ENCODE measurements at places on chromosomes 4 and X.

- DNase-seq: no peak
Measured at GRCh38 chr4:83716874-83717273, 181.0 kb downstream of the GPAT3 start.

DNA sequence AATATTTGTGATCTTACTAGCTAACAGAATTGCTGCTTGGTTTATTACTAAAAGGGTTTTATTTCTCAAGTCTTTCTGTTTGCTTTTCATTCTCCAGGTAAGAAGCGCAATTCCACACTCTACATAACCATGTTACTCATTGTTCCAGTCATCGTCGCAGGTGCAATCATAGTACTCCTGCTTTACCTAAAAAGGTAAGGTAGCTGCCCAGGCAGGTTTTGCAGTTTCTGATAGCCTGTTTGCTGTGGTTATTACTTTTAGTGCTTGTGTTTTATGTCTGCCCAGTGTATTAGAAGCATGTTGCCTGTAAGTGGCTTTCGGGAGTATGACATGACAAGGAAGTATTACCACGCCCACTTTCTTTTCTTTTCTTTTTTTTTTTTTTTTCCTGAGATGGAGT, 46.4 kb downstream of the IL13RA1 start:
- no peak for DNase-seq

DNA sequence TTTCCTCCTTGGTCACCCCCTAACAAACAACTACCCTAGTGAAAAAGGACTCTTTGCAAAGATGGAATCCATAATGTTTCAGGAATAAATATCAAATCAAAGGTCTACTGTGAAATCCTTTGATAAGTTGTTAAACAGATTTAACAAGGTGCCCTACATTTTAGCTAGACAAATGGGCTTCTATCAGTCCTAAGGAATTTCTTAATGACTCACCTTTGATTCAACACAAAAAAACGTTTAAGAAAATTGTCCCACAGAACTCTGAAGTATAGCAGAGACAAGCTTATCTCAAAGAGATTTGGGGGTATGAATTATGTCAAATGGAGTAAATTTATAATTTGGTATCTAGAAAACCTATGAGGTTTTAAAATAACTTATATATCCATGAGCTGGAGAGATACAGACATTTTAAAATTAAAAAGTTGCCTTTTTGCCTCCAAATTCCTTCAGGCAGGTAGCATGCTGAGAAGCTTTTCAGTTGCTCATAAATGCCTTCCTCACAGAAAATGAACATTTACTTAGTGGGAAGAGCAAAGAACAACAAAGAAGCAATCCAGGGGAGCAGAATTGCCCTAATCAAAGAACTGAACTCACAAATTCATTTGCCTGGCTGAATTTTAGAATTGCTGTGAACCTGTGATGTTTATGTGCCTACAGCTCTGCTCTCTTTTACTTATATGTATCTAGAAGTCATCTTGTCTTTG, 649.3 kb downstream of the STPG2 start:
- DNase-seq: no peak

DNA sequence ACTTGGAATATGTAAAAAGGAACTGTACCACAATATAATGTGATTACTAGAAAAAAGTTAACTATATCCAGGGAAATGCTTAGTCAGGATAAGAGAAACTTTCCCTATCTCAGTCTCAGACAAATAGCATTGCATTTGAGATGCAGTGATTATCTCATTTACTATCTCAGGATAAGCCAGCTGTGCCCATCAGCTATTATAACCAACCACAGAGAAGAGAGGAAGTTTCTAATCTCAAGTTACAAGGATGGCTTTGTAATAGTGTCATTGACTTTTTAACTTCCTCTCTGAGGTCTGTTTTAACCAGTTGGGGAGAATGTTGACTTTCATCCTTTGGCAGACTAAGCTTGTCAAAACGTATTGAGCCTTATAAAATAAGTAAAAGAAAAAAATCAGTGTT, 56.5 kb downstream of the SNX25 start:
- DNase-seq: no peak

GRCh38 chr4:104870495-104871233, 276.0 kb upstream of the TET2 start:
- no peak for DNase-seq

DNA sequence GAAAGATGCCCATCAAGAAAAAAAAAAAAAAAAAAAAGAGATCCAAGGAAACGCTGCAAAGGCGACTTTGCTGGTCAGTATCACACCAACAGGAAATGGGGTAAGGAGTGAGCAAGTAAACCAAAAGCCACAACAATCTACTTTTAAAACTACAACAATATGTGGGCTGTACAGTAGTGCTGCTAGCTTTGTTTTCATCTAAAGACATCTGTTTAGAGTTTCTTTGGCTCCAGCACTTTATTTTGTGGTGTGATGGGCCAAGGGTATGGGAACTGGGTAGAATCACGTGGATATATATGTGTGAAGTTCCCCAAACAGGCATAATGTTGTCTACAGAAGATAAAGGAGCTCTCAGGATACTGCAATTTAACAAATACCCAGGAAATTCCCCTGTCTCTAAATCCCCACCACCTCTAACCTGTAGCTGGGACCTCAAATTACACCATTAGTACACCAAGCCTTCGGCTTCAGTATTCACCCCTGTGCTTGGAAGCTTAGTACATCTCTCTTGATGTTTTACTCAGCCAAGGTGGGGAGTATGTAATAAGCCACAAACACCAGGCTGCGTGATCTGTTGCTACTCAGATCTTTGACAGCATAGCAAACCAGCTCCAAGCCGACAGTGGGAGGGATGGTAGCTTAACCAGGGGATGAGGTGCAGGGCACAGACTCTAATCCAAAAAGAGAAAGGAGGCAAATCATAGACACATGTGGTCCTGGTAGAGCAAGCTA, 207.9 kb downstream of the HS6ST2 start:
- DNase-seq: no peak

DNA sequence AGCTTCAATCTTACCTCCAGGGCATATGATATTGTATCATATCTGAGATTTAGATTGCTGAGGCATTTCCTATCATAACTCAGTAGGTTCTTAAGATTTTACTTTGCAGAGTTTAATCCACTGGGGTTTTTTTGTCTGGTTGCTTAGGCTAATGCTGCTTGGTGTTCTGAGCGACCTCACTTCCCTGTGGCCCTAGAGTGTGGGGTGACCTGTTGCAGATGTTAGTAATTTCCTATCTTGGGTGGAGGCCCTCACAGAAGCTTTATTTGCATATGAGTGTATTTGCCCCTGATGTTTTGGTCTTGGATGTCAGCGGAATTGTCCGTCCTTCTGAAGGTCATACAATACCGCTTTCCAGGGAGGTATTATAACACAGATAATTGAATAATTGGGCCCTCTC, 137.1 kb downstream of the NDST3 start:
- DNase-seq: no peak

DNA sequence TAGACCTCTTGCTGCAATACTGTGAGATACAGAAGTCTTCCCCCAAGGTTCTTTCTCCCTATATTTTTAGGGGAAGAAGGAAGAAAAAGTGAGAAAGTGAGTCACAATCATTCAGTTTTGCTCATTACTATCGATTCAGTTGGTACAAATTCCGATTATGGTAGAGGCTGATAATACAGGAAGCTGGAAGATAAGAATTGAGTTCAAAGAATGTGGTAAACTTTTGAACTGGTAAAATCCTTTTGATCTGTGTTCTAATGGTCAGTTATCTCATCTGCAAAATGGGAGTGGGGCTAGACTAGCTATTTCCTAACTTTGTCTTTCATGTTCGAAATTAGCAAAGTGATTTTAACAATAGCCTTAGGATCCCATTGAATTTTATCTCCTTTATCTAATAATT, 101.4 kb upstream of the FAT1 start:
- no peak for DNase-seq

GRCh38 chrX:153773741-153774575, 6.9 kb upstream of the SRPK3 start:
- DNase-seq: no peak

DNA sequence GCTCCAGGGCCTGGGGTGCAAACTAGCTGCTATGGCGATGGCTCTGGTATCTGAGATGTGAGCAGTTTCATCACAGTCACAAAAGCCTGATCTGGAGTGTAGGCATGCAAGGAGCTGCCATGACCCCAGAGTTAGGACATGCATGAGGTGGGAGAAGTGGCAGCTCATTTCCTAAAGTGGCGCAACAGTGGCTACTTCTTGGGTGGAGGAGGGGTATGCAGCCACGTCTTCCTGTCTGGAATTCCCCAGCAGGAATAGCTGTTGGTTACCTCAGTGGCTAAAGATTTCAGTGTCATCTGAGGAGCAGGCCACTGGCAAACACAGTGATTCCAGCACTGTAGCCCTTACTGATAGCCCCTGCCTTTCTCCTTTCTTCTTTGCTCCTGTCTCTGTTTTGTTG, 1382.5 kb downstream of the C4orf33 start:
- DNase-seq: no peak

DNA sequence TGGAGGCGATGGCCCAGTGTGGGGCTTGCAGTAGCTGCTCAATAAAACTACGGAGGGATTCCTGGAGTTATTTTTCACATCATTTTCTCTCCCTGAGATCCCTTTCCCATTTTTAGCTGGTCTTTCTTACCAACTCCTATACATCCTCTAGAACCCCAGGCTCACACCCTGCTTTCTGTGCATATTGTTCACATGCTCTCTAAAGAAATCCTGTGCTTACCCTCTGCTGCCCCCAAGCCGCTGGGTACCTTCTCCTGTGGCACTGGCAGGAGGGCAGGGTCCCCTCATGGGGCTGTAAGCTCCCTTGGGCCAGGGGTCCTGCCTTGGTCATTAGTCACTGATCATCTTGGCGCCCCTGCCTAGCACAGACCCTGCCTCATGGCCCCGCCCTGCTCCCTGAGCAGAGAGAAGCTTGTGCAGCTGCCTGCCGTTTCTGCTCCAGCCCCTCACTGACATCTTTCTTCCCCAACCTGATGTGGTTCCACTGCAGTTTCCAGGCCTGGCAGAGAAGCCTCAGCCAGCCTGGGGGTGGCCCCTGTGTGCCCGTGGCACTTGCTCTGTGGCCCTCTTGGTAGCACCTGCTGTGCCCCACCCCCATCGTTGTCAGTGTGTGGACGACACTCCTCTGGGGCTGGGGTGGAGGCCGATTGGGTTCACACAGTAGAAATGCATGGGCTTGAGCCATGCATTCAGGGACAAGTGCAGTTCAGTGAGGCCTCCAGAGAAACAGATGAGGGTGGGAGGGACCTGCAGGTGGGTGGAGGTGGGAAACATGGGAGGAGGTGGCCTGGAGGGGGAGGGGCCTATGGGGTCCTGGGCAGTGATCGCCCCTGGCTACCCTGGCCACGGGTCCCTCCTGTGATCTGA, 69.5 kb downstream of the WFS1 start:
- DNase-seq: no peak

DNA sequence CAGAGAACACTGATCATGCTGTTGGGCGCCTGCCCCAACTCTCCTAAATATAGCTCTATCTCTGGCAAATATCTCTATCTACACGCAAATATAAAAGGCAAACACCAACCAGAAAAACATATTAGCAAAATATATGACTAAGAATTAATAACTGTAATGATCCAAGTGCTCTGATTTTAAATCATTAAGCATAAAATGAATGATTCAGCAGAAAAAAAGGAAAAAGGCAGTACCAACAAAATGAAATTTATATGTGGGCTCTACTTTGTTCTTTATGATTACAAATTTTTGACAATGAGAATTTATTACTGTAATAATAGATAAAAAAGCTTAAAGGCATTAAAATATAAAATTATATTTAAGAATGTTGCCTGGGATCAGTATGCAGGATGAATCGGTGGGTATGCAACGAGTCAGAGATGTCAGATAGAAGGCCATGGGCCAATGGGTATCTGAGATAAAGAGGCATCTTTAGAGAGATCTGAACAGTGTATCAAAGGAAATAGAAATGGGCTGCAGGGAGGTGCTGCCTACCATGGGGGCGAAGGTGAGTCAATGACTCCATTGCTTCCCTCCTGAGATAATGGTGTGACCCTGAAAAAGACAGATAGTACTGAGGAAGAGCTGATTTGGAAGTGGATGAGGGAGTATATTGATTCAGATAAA, 234.8 kb downstream of the SCFD2 start:
- DNase-seq: no peak

DNA sequence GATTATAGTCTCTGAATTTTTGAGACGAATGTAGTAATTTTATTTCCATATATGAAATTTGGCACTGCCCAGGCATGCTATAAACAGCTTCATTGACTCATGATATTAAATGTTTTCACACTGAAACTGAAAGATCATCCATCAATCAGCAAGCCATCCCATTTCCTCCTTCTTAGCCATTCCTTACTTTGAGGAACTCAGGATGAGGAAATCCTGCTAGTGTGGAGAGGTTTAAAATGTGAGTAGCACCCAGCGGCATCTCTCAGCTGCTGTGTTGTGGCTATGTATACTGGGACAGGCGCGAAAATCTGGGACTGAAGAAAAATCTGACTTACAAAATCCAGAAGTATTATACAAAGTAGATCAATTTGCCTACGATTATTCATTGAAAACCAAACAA, 52.1 kb downstream of the PTCHD1 start:
- DNase-seq: no peak

DNA sequence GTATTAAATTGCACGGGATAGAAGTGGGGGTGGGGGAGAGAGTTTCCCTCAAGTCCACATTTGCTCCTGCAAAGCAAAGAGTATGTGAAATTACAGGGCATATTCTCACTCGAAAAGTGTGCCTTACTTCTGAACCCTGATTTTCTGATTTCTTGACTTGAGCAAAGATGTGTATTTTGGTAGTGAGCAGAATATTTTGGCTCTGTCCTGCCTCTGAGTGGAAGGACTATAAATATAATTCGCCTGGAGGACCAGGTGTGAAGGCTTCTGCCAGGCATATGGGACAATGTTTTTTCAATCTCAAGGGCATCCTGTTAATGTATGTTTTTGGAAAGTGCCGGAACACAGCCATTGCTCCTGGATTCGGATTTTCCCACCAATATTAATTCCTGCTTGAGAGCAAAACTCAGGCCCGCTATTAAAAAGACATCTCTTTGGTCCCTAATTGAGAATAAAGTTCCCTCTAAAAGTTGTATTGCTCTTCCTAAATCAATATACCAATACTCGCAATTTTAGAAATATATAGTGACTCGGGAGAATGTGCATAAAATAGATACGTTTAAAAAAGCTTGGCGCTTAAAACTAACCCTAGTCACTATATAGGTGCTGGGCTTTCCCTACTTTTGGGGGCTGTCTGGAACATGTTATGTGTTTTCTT, 15.3 kb upstream of the PITX2 start:
- DNase-seq: no peak

DNA sequence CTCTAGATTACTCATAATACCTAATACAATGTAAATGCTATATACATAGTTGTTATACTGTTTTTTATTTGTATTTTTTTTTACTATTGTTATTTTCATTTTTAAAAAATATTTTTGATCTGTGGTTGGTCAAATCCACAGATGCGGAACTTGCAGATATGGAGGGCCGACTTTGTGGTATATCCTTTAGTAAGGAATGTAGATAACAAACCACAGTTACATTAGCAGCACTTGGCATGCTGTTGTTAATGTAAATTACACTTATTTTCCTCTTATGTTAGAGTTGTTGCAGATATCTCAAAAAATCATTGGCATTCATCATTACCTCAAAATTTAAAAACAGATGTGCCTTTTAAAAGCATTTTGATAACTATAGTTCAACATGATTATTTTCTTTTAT, 151.0 kb downstream of the TMEM164 start:
- no peak for DNase-seq

Measured in stimulated activated CD8-positive, alpha-beta memory T cell treated with anti-CD3 and anti-CD28 coated beads, Interleukin-15, amount 100 ng/mL, for 24 hours (primary cell).